Mesothelial cell of epicardium (in vitro differentiated cells): ENCODE measurements at places on chromosomes 4 and X. TPM values are rescaled to one million over a fixed set of nuclear protein-coding genes. Genes with fewer than 3 reads are reported as not detected.
A peak's percentile ranks its signal among the peaks of the same experiment; 100 is the strongest.

Gene CXCL5
- 0.22 to 0.45 TPM (median 0.38 TPM) in 3 replicates for total RNA-seq

Gene POLN
- total RNA-seq: 3.7 to 5.8 TPM (median 4.5 TPM) in 3 replicates

DNA sequence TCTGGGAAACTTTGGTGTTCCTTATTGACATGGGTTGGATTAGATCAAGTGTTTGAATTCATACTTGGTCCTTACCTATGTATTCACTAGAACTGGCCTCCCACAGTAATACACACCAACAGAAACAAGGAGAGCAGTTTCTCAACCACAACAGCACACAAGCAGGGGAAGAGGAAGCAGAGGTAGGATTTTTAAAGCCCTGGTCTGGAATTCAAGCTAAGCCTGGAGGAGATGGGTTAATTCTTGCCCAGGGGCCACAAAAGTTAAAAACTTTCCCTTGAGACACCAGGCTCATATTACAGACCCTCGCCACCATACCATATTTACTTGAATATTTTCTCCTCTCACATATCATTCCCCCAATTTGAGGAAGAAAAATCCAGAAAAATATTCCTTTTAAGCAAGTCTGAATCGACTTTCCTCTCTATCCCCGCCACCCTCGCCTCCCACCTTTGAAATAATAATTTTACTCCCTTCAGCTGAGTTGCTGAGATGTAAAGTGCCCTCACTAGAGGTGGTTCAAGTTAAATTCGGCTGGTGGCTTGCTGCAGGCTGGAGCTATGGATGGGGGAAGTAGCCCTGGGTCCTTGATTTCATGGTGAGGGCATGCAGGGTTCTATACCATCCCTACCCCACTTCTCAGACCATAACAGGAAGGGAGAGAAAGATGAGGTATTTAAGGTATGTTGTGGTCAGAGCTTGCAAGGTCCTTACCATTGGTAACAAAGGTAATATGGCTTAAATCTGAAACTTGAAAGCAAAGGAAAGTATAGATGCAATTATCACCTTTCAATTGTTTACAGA lies 440.2 kb downstream of the INPP4B start:
- no peak for DNase-seq
- H3K4me3 ChIP-seq: peak overlapping the region; percentile 81
- no peaks in the 10 kb centered on the region for H3K27me3 ChIP-seq
- H3K4me1 ChIP-seq: peaks cover 57% of the 10 kb centered on the region
- H3K36me3 ChIP-seq: no peaks in the 10 kb centered on the region

GRCh38 chr4:13540446-13541175 lies 3.7 kb downstream of the NKX3-2 start:
- H3K27ac ChIP-seq: no peak overlapping the region
- no peak overlapping the region for H3K4me3 ChIP-seq
- no peak for DNase-seq
- peaks cover 94% of the 10 kb centered on the region for H3K27me3 ChIP-seq

- no peaks in the 10 kb centered on the region for H3K4me1 ChIP-seq
- H3K4me3 ChIP-seq: no peak overlapping the region
- H3K36me3 ChIP-seq: no peaks in the 10 kb centered on the region
- no peak overlapping the region for H3K27ac ChIP-seq
Measured at GRCh38 chr4:35325908-35326453, 918.3 kb downstream of the ARAP2 start.

GRCh38 chr4:188198982-188199792 lies 59.9 kb downstream of the TRIML1 start:
- no peaks in the 10 kb centered on the region for H3K36me3 ChIP-seq
- no peaks in the 10 kb centered on the region for H3K27me3 ChIP-seq
- H3K4me1 ChIP-seq: peaks cover 28% of the 10 kb centered on the region
- no peak overlapping the region for H3K27ac ChIP-seq
- no peak for DNase-seq
- no peak overlapping the region for H3K4me3 ChIP-seq
